ENCODE measurements at places on chromosomes 5 and 9.

GRCh38 chr9:124054582-124055227 is 43.1 kb downstream of the LHX2 start:
- no peak for DNase-seq

DNA sequence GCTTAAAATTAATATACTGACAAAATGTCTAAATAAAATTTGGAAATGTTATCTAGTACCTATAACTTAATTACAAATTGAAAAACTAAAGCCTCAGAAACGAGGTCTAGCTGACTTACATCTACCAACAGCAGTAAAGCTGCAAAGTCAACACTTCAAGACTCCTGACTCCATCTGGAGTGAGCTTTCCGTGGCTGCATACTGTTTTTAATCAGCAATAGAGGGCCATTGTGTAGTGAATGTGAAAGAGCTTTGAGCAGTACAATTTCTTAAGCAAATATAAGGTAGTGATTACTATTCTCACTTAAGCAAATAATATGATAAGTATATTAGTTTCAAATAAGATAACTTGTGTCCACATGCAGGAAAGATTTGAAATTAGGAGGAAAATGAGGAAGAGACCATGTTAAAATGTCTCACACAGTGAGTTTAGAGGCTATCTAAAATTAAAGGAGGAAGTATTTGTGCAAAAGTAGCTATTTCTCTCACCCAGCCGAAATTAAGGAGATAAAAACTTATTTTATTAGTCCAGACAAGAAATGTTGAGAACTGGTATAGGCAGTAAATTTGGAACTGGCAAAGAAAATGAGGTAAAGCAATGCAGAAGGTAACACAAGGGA is 6.4 kb downstream of the SPINK6 start:
- no peak for DNase-seq

- DNase-seq, result no peak
Measured at GRCh38 chr9:124074746-124075145, 63.2 kb downstream of the LHX2 start.

- DNase-seq, result no peak
Measured at GRCh38 chr9:6759185-6759977, 1.6 kb downstream of the KDM4C start.

GRCh38 chr9:107177243-107177839 is 105.7 kb upstream of the RAD23B start:
- DNase-seq, result no peak

- no peak for DNase-seq
Measured at GRCh38 chr9:38380872-38381534, 11.5 kb upstream of the ALDH1B1 start.

DNA sequence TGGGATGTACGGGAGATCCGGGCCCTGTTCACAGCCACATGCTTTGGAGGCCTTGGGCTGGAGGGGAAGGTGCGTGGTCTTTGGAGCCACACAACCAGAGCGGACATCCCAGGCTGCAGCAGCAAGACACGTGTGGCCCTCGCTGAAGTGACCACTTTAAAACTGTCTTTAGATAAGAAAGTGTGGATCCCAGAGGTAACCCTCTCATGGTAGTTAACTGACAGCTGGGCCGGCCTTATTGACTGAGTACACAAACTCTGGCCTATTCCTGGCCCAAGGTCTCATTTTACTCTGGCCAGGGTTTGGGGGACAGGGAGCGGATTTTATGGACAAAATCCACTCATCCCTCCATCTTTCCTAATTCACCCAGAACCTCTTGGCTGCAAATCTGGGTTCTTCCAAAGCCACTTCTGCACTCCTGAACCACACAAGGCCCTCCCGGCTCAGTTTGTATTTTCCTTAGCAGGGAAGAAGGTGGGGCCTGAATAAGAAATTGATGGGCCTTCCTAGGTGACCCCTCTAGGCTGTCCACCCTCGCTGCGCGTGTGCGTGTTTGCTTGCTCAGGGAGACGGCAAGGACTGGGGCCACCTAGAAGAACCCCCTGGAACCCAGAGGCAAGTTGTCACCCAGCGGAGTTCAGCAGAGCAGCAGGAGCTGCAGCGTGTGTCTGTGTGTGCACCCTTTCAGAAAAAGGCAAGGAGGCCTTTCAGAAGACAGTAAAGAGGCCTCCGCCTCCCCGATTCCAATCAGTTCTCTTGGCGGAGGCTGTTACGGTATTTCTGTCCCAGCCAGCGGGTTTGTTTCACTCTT is 73.3 kb upstream of the ORM1 start:
- no peak for DNase-seq

DNA sequence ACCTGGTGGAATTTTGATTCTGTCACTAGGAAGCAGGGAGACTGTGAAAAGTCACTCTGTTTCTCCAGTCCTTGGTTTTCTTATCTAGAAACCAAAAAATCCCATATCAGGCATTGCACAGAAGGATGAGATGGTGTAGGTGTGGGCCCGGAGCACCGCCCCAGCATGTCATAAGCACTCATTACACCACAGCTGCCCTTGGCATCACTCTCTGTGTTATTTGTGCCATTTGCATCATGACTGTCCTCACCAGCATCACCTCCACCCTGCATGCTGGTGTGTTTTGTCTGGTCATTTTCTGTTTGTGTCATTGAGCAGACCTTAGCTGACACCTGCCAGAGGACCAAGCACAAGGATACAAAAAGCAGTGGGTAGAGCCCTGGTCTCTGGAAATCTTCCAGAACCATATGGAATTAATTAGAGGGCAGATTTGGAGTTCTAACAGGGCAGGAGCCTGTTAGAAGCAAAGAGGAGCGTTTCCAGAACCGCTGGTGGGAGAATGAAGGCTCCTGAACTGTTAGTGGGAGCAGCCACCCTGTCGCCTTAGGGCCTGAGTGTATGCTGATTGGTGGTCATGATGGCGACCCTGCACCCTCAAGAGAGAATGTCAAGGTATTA is 99.3 kb downstream of the AMBP start:
- DNase-seq, result no peak

DNA sequence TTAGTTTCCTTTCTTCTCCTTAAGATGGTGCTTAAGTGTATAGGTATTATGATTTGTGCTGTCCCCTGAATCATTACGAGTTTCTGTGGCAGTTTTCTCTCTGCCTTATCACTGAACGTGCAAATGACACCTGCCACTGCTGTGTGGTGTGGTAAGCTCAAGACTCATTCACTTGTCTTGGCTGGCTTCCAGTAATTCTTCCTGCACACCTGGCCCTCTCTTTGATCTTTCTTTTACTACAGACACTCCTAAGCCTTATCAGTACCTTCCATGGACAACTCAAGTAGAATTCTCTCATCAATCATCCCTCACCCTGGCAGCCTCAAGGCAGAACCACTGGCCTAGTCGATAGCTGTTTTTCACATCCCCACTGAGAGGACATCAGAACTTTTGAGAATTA is 82.6 kb upstream of the ADAMTS19 start:
- DNase-seq, result no peak

DNA sequence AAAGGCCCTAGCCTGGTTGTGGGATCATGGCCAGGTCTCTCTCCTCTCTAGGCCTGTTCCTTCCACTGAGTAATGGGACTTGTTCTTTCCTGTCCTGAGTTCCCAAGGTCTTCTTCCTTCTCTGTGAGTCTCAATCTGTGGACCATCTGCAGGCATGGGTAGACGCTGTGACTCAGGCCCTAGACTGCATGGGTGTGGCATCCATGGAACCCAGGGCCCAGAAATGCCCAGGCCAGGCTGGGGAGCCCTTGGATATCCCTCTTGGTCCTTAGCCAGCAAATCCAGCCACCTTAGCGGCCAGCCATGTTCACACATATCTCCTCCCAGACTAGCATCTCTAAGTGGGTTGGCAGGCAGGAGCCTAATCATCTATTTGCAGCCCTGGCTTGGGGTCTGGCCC is 2.3 kb upstream of the ACSL6 start:
- no peak for DNase-seq

- DNase-seq, result no peak
Measured at GRCh38 chr9:2039294-2040180, 24.4 kb downstream of the SMARCA2 start.

GRCh38 chr5:171050916-171051315 is 189.1 kb downstream of the RANBP17 start:
- no peak for DNase-seq

DNA sequence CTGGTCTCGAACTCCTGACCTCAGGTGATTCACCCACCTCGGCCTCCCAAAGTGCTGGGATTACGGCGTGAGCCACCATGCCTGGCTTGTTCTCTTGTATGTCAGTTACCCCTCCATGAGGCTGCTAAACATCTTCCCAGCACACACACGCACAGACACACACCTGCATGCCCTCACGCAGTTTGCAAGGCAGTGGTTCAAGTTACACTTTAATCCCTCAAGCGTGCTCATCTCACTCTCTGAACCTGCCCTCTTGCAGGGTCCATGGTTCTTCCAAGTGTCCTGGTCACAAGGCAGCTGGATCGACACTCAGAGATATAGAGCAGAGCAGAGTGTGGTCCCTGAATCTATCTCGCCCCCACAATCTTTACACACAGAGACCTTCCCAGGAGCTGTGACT is 34.1 kb upstream of the RUFY1 start:
- no peak for DNase-seq

GRCh38 chr9:108919517-108919916 is 14.4 kb downstream of the ELP1 start:
- DNase-seq, result no peak

DNA sequence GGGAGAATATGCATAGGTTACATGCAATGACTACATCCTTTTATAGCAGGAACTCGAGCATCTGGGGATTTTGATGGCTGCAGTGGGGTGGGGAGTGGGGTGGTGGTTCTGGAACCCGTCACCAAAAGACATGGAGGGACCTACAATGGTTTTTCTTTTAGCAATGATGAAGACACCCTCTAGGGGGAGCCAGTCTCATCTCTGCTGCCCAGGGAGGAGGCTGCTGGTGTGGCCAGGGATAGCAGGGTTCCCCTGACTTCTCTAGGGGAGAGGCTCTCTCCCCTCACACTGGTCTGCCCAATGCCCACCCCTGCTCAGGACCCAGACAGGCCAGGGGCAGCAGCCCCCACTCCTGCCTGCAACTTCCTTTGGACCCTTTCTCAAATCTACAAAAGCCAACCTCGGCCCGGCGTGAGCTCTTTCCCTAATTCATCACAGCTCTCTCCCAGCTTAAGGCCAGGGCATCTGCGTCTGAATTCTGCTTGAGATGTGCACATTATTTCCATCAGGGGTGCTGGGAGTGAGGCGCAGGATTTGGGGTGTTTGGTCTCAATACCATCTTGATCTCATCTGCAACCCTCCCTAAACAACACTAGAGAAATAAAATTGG is 73.6 kb upstream of the RETREG1 start:
- no peak for DNase-seq

DNA sequence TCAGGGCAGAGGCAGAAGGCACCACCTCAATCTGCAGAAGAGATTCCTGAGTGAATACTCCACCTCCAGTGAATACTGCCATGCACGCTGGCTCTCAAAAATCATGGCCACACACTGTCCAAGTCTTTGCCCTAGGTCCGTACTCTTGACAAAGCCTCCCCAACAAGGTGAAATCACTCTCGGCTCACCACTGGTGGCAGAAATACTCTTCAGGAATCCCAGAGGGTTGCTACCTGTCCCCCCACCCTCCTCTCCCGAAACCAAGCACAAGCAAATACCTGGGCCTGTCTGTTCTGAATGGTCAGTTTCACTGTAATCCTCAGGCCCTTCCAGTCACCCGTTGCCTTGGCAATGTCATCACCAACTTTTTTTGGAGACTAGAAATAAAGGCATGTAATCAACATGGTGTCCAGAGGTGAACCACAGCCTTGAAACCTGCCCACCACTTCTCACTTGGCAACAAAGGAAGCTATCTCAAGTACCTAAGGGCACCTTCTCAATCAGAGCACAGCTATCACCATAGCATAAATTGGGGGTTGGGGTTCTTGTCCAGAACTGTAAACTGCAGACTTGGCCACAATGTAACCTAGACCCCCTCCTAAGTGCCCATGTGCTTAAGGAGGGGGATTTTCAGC is 1.8 kb downstream of the RPL12 start:
- DNase-seq, result no peak

- DNase-seq, result no peak
Measured at GRCh38 chr9:92325991-92326500, 293 bp downstream of the CENPP start.

GRCh38 chr9:121748727-121749423 is 97.4 kb downstream of the DAB2IP start:
- DNase-seq, result no peak

DNA sequence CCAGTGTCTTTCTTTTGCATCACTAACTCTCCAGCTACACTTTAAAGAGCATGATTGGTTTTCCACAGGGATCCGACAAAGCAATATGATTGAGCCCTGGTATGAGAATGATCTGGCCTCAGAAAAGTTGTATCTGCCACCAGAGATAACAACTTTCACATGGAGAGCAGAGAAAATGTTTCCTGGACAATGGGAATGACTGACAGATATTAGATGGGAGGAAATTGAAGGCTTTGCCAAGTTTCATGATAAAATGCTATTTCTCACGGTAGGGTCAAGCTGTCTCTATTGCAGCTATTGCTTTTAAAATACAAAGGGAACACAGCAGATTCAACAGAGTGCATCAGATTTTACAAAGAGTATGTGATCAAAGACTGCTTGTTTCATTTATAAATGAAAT is 56.4 kb upstream of the GLIS3 start:
- no peak for DNase-seq

DNA sequence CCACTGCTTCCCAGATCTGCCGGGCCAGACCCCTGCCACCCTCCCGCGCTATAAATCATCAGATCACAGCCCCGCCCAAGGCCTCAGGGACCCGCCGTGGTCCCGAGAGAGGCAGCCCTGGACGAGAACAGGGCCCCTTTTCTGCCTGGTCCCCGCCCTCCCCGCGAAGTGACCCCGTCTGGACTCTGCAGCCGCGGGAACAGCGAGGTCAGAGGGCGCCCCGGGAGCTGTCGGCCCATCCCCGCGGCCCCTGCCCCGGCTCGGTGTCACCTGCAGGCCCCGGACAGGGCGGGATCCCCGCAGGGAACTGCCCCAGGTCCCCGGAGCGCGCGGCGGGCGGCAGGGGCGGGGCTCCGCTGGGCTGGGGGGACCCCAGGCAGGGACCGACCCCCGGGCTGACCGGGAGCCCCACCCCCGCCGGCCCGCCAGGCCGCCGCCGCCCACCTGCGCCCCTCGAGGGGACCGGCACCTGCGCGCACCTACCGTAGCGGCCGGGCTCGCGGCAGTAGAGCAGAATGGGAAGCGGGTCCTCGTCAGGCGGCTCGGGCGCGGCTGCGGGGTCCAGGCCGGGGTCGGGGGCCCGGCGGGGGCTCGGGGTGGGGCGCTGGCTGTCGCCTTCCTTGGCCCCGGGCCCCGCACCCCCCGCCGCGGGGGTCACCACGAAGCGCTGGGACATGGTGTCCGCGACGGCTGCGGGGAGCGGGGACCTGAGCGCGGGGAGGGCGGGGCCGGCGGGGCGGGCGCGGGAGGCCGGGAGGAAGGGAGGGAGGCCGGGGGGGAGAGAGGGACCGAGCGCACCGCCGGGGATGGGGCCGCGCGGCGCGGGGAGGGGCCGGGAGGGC is 43.5 kb upstream of the SLC12A7 start:
- no peak for DNase-seq

- no peak for DNase-seq
Measured at GRCh38 chr9:128025736-128026135, 41.4 kb downstream of the NAIF1 start.

DNA sequence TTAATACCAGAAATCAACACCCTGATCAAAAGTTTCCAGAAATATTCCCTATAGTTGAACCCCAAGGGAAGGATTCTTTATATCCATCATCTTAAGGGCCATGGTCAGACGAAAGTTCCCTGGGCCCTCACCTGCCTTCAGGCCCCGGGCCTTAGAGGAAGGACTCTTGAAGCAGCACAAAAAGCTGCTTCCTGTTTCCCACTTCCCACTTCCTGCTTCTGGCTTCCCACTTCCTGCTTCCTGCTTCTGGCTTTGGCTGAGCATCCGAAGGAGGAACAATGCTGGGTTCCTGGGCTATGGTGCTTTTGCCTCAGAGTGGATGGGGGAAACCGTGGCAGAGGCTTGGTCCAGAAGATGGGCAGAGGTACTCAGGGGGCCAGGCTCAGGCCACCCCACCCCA is 25.8 kb upstream of the DAP start:
- DNase-seq, result no peak
